Activated CD8-positive, alpha-beta memory T cell treated with anti-CD3 and anti-CD28 coated beads for 1 hour (primary cell): ENCODE measurements at places on chromosomes 12 and 14.

- no peak for DNase-seq
Measured at GRCh38 chr12:104526320-104526719, 69.6 kb downstream of the CHST11 start.

DNA sequence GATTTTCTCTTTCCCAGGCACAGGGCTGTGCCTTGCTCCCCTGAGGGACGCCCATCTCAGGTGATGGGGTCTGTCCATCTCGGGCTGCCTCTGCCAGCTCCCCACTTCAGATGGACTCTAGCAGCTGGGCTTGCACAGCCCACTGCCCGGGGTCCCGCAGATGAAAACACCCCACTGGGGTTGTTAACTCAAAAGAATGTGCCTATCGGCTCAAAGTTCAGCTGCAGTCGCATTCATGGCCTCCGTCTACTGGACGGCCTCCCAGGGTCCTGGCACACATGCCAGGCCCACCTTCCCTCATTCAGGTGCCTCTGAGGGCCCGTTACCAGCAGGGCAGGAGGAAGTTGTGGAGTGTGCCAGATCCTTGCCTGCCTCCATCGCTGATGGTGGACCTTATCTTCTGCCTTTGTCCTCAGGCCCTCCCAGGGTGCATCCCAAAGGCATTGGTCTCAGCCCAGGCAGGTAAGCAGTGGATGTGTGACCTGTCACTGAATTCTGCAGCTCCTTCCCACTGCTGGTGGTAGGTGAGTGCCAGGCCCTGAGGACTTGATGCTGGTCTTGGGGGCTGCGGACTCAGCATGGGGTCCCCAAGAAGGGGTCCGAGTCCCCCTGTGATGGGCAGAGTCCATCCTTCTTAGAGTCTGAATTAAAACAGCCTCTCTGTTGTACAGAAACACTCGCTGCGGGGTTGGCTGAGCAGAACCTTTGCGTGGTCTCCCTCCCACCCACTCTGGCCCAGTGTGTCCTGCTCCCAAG, 324.6 kb upstream of the DIO3 start:
- DNase-seq, result no peak

- no peak for DNase-seq
Measured at GRCh38 chr12:6925540-6926279, 2.0 kb upstream of the ATN1 start.

- DNase-seq, result no peak
Measured at GRCh38 chr14:70073924-70074566, 114.7 kb downstream of the SLC8A3 start.

- no peak for DNase-seq
Measured at GRCh38 chr12:11689591-11690186, 40.2 kb downstream of the ETV6 start.

DNA sequence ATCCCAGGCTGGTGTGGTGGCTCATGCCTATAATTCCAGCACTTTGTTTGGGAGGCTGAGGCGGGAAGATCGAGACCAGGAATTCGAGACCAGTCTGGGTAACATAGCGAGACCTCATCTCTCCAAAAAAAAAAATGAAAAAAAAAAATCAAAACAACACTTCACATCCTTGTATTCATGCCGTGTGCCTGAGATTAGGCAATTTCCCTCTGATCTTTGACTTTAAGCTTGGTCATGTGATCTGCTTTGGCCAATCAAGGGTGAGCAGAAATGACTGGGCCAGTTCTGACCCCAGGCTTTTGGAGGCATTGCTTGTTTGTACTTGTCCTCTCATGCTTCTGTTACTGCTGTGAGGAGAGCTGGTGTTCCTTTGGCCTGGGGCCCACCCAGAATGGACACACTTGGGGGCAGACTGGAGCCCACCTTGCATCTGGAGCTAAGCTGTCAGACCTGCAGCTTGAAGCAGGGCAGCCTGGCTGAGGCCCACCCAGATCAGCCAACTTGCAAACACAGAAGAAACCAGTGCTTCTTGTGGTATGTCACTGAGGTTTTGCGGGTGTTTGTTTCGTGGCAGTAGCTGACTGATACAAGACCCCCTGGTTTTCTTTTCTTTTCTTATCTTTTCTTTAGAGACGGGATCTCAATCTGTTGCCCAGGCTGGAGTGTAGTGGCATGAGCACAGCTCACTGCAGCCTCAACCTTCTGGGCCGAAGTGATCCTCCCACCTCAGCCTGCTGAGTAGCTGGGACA, 29.7 kb upstream of the TBX3 start:
- no peak for DNase-seq

- DNase-seq, result no peak
Measured at GRCh38 chr12:39352471-39353017, 90.4 kb downstream of the KIF21A start.

- no peak for DNase-seq
Measured at GRCh38 chr12:109722022-109722720, 8.5 kb downstream of the FAM222A start.

GRCh38 chr14:44297437-44297836, 209.6 kb downstream of the FSCB start:
- DNase-seq, result no peak

- no peak for DNase-seq
Measured at GRCh38 chr12:77850129-77850528, 19.4 kb downstream of the NAV3 start.

DNA sequence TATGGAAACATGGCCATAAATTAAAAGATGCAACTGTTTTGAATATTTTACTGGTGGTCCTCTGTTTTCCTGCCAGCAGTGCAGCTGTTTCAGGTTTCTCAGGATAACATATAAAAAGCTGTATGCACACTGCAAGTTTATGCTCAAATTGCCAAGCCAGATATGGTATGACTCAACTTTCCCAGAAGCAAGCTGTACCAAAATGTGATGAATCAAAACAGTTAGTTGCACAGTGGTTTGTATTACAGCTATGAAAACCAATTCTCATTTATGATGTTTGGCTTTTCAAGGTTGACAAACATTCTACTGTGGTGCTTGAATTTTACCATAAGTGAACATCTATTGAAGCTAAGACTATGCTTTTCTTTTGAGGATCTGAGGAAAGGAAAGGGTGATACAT, 15.5 kb downstream of the TRMT5 start:
- no peak for DNase-seq

- DNase-seq, result no peak
Measured at GRCh38 chr12:9406564-9407424, 198.6 kb upstream of the PZP start.

GRCh38 chr12:118145798-118146156, 9.9 kb downstream of the PEBP1 start:
- DNase-seq, result no peak

- no peak for DNase-seq
Measured at GRCh38 chr14:100658181-100658886, 68.4 kb upstream of the DLK1 start.

DNA sequence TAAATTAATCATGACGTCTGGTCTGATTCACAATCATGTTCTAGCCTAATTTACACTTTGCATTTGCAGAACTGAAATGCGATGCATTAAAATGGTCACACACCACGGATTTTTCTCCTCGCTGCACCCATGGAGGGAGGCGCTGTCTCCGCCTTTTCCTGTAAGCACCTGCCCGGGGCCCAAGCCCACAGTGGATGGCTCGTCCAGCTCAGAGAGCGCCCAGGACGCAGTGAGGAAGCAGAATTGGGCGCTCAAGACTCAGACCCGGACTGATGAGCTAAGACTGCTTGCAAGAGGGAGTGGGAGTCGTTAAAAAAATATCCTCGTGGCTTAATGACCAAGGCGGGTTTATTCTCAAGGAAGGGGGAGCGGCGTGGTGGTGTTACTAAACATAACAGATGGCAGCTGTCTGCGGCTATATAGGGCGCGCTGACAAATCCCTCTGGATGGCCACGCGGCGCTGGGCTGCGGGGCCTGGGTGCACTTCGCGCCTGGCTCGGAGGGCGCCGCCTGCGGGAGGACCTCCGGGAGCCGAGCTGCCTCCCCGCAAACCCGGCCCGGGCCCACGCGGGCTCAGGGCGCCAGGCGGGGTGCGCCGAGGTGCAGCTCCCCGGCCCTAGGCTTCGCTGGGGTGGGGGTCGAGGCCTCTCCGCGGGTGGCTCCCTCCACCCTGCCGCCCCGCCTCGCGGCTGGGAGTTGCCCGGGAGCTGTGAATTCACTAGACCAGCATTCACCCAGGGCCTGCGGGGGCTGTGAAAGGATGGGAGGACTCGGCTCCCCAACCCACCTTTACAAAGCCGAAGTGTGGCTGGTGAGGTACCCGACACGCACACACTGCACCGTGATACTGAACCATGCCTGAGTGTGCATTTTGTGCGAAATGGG, 78.7 kb downstream of the PPM1A start:
- no peak for DNase-seq

DNA sequence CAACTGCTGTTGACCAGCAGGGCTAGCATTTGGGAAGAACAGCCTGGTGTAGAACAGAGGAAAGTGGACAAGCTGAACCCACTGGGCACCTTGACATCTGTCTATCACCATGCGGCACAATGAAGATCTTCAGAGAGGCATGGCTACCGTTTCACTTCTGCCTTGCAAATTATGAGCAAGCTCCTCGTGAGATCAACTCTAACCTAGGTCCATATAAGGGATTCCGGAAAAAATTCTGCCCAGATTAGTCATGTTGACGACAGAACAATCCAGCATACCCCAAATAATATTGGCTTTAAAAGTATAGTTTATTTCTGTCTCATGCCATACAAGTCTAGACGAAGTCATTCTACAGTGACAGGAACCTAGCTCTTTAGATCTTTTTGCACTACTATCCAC, 91.6 kb upstream of the ATF7IP start:
- no peak for DNase-seq

DNA sequence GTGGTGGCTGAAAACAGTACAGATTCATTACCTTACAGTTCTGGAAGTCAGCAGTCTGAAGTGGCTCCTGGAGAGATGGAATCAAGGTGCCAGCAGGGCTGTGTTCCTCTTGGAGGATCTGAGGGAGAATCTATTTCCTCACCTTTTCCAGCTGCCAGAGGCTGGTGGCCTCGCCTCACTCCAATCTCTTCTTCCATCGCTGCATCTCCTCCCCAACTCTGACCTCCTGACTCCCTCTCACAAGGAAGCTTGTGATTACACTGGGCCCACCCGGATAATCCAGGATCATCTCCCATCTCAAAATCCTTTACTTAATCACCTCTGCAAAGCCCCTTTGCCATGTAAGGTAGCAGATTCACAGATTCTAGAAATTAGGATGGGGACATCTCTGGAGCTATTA, 11.4 kb upstream of the NCOR2 start:
- DNase-seq, result no peak

DNA sequence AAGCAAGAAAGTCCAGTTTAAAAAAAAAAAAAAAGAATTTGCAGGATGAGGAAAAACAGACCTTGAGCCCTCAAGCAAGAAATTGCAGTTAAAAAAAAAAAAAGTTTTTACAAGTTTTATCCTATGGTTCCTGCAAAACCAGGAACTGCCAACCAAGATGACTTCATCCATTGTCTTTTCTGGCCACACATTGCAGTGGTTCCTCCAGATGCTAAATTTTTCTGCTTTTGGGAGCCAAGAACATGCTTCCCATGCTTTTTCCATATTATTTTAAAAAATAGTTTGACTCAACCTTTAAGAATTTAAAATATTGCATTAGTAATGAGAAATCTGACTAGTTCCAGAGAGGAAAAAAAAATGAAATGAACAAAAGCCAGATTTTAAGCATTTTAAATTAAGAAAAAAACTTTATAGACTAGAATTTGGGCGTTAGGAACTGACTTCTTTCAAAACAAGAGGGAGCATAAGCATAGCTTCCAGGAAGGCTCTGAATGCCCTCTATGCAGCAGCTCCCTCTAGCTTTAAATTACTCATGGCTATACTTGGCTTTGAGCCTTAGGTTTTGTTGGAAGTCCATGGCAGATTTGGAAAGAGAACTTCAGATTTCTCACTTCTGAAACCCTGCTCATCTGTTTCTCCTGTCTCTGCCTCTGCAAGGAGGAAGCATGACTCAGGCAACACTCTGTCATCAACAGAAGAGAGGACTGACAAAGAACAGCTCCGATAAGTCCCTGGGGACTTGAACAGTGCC, 124.5 kb downstream of the GPR65 start:
- no peak for DNase-seq
